ENCODE measurements at places on chromosomes 4 and X. TPM values are rescaled to one million over a fixed set of nuclear protein-coding genes. Genes with fewer than 3 reads are reported as not detected.

Gene SMIM10L2A
- total RNA-seq = 3.8 TPM

Gene DMRTC1
- not detected for total RNA-seq

Gene SHROOM4
- 7.5 TPM for total RNA-seq

Gene SMIM14
- 29.6 TPM for total RNA-seq

Gene ARHGAP36
- total RNA-seq = not detected

Gene RAPGEF2
- 32.6 TPM for total RNA-seq

Gene ATP2B3
- total RNA-seq = not detected

Gene GLRB
- 11.6 TPM for total RNA-seq

Gene BEND4
- 0.07 TPM for total RNA-seq

Gene SMIM31
- not detected for total RNA-seq

Gene TRMT44
- 20.3 TPM for total RNA-seq

Gene ZBTB33
- 23.7 TPM for total RNA-seq

Gene TLR2
- 17.9 TPM for total RNA-seq

Gene HSPA4L
- 7.5 TPM for total RNA-seq

Gene ZNF157
- 0.63 TPM for total RNA-seq

Gene PRR32
- total RNA-seq = not detected

Gene EFHC2
- not detected for total RNA-seq

Gene DIPK2B
- not detected for total RNA-seq

Gene MRPL1
- 32.0 TPM for total RNA-seq

Gene TAB3
- 43.3 TPM for total RNA-seq

Gene LGI2
- 0.25 TPM for total RNA-seq

Gene HSD17B13
- total RNA-seq = 0.04 TPM

Gene RIBC1
- 0.41 TPM for total RNA-seq

Gene SATL1
- total RNA-seq = 0.07 TPM

Gene CBLL2
- not detected for total RNA-seq

Gene ZBTB49
- 3.9 TPM for total RNA-seq

Gene ACOX3
- 37.4 TPM for total RNA-seq

Gene MAGEA1
- not detected for total RNA-seq

Gene EBP
- 72.5 TPM for total RNA-seq

Gene PLS3
- 79.6 TPM for total RNA-seq

Gene ZNF711
- 9.9 TPM for total RNA-seq

Gene C4orf51
- not detected for total RNA-seq

Gene ZC4H2
- total RNA-seq = 16.4 TPM

Gene RENBP
- total RNA-seq = 38.7 TPM

Gene CTSO
- total RNA-seq = 11.9 TPM

Gene SPATA18
- total RNA-seq = 11.0 TPM

Gene SPINK2
- total RNA-seq = not detected
